ENCODE measurements at places on chromosomes 5 and 9.

- DNase-seq: no peak
Measured at GRCh38 chr9:88781628-88782391, 209.5 kb upstream of the S1PR3 start.

GRCh38 chr5:94969174-94969573, 315.7 kb downstream of the MCTP1 start:
- no peak for DNase-seq

DNA sequence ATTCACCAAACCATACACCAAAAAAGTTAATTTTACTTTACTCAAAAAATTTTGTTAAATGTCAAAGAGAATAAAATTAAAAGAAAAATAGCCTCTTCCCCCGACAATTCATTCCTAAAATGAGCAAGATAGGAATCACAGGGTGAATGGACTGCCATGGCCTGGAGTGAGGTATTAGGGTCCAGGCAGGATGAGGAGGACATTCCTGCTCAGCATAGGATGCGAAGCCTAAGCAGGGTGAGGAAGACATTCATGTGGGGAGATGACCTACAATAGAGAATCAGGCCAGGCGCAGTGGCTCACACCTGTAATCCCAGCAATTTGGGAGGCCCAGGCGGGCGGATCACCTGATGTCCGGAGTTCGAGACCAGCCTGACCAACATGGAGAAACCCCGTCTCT, 8.4 kb downstream of the NUDCD2 start:
- DNase-seq: no peak

DNA sequence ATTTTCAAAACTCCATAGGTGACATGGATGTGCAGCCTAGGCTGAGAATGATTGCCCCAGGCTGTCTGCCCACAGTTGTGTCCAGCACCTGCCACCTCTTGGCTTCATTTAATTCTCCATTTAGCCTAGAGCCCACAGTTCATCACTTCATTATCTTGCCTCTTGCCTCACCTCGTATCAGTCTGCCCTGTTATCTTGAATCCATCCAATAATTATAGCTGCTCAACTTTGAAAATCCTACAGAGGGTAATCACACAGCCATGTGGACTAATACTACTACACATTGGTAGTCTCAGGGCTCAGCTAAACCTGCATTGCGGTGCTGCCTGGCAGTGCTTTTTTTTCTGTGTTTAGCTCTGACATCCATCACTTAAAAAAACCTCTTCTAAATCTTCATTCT, 7.4 kb downstream of the UGCG start:
- DNase-seq: no peak

DNA sequence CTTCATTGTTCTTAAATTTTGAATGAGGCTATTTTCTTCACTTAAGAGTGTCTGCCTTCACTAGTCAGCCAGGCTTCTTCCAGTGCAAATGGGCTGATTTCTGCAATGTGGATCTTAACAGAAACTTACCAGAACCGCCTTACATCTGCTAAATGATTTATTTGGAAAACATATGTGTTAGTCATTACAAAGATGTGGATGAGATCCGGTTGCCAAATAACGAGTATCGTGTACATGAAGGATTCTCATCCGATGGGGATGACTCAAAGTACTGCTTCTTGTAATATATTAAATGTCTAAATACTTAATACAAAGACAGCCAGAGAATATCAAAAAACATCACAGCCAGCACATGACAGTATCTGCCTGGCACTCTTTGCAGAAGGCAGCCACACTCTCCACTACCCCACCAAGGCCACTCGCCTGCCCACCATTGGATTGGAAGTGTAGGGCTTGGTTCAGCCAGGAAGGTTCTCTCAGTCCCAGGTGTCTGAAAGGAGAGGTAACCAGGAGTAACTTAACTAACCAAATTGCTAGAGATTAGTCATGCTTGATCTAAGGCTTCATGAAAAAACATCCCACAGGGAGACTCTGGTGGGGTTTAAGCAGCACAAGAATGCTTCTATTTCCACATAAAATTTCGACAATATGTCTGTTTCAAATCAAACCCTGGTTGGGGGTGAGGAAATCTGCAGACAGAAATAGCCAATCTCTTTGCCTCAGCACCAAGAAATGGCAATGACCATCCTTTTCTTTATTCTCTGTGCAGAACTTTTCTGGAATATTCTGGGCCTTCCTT, 174.8 kb downstream of the GADD45G start:
- DNase-seq: no peak
